ENCODE measurements at places on chromosomes 6 and 20.

GRCh38 chr6:13851803-13852202 lies 37.4 kb upstream of the MCUR1 start:
- no peak for DNase-seq

- no peak for DNase-seq
Observed at GRCh38 chr20:25061821-25062530, 4.0 kb upstream of the ACSS1 start.

DNA sequence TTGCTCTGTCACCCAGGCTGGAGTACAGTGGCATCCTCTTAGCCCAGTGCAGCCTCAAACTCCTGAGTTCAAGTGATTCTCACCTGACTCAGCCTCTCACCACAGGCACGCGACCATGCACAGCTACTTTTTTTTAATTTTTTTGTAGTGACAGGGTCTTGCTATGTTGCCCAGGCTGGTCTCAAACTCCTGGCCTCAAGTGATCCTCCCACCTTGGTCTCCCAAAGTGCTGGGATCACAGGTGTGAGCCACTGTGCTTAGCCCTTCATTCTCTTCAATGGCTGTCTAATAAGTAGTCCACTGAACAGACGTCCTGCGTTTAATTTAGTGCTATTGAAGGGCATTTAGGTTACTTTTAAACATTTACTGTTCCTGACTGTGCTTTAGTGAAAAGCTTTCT lies 27.3 kb downstream of the KDM1B start:
- no peak for DNase-seq

GRCh38 chr6:55825402-55826051 lies 49.9 kb downstream of the BMP5 start:
- DNase-seq, result no peak

- no peak for DNase-seq
Observed at GRCh38 chr20:38168791-38169589, 3.9 kb upstream of the TGM2 start.

- DNase-seq, result no peak
Observed at GRCh38 chr6:113857556-113858479, 673 bp downstream of the MARCKS start.

GRCh38 chr6:38432079-38432478 lies 207.7 kb downstream of the BTBD9 start:
- DNase-seq, result no peak
